ENCODE measurements at places on chromosomes 3 and 15.

DNA sequence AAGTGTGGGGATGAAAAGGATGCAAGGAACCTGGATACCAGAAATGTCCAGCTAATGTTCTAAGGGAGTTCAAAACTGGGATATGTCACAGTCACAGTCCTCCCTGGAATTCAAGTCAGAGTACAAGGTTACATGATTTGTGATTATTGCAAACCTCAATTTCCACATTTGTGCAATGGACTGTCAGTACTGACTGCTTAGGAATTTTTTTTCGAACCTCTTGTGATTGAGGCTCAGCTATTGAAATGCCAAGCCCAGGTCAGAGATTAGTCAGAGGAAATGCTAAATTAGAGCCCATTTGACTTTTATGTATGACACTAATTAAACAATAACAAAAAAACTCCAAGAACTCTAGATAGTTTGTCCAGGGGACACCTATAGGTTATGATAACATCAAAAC is 210.2 kb downstream of the THSD4 start:
- DNase-seq = no peak

GRCh38 chr15:67172172-67172571 is 82.3 kb downstream of the AAGAB start:
- no peak for DNase-seq

- DNase-seq = no peak
Observed at GRCh38 chr15:85423256-85423655, 42.9 kb downstream of the AKAP13 start.

- DNase-seq = no peak
Observed at GRCh38 chr3:188446766-188447165, 292.8 kb downstream of the LPP start.

DNA sequence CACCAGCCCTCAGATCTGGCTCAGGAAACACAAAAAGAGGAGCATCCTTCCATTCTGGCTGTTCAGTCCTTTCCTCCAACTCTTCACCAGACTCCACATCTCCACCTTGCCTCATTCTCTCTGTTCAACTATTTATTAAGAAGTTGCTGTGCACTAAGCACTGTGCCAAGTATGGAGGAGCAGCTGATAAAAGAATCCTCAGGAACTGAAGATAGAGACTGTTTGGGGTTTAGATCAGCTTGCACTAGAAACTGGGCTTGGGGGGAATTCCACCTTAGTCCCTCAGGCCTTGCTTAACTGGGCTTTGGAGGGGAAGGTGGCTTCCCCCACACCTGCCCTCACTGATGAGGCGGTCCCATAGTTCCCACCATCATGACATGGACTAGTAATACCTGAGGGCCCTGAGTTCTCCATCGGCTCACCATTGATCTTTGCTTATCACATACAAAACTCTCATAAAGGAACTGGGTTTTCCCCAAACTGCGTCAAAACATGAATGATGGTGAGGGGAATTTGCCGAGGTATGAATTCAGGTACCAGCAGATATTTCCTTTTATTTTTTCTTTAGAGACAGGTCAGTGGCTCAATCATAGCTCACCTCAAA is 1.7 kb upstream of the CCR8 start:
- no peak for DNase-seq

- DNase-seq = no peak
Observed at GRCh38 chr3:197520311-197521276, 35.2 kb downstream of the BDH1 start.

DNA sequence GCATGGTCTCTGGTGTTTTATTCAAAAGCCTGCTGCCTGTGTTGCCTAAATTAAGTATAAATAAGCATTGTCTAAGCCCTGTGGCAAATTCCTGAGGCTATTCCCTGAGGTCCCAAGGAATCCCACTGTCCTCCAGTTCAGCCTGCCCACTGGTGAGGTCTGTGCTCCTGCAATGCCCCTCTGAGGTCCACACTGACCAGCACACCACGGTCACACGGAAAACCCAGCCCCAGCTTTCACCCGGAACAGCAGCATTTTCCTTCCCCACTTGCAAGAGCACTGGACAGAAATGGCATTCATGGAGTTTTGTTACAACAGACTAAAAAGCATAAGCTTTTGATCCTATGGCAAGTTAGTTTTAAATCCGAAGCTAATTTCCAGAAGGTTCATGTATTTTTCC is 234.0 kb downstream of the KLF13 start:
- DNase-seq = no peak

DNA sequence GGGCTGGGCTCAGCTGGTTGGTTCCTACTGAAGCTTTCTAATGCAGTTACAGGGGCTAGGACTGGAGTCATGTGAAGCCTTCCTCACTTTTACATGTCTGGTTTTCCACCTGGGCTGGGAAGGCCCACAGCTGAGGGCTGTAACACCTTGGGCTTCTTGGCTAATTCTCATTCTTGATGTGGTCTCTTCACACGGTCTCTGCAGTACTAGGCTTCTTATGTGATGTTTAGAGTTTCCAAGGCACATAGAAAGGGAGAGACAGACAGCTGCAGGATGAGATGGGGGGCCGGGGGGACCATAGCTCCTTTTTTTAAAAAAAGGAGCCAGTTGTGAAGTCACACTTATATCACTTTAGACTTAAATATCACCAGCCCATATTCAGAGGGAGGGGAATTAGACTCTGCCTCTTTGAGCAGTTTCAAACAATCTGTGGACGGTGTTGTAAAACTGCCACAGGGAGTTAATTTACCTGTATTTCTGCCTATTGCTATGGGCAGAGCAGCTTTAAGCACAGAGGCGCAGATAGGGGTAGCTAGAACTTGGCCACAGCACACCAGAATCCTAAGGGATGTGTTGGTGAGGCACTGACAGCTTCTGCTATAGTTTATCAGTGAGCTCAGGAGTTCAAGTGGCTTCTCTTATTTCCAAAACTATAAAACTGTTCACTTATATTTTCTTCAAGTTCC is 46.7 kb downstream of the NKIRAS1 start:
- DNase-seq = no peak

DNA sequence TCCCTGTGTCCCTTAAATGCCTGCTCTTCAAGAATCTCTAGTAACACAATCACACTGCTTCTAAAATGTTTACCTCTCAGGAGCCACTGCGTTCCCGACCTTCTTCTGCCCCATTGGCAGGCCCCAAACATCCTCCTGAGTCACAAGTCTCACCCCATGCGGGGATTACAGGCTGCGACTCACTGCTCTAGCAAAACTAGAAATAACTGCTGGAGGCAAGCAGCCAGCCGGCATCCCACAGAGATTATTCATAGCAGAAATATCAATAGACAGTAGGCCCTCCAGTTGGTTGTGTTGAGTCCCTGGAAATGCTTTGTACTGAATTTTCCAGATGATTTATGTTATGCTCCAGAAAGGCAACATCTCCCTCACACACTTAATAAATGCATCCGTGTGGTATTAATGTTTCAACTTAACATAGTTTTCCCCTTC is 64.8 kb downstream of the RFTN1 start:
- no peak for DNase-seq

DNA sequence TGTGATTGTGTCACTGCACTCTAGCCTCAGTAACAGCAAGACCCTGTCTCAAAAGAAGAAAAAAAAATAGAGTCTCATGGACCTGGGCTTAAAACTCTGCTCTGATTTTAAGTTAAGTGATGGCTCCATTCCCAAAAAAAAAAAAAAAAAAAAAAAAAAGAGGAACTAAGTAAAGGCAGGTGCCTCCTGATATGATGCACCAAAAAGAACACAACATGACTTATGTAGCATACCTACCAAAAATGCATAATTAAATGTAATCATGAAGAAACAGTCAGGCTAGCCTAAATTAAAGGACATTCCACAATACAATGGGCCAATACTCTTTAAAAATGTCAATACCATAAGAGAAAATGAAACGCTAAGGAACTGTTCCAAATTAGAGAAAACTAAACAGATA is 5.4 kb upstream of the IREB2 start:
- no peak for DNase-seq

DNA sequence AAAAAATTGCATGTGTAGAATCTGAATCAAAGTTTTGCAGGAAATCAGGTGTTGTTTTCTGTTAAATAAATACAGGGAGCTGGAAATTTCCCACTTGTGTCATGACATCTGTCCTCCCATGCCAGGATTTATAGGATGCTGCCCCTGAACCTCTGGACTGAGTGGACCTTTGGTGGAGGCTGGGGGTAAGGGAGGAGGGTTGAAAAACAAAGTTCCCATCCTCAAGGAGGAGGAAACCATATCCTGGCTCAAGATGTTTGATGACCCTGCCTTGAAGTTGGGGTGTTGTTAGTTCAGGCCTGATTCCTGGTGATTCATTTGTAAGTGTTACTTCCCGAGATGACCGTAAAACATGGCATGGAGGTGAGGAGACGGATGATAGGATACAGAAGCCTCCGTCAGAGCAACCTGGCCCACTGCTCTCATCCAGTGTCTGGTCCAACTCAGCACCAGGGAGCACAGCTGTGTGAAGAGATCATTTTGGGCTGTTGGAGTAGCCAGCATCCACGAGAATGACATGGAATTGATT is 223.6 kb downstream of the CACNA2D3 start:
- no peak for DNase-seq

GRCh38 chr3:63514678-63515077 is 137.8 kb upstream of the SNTN start:
- no peak for DNase-seq

DNA sequence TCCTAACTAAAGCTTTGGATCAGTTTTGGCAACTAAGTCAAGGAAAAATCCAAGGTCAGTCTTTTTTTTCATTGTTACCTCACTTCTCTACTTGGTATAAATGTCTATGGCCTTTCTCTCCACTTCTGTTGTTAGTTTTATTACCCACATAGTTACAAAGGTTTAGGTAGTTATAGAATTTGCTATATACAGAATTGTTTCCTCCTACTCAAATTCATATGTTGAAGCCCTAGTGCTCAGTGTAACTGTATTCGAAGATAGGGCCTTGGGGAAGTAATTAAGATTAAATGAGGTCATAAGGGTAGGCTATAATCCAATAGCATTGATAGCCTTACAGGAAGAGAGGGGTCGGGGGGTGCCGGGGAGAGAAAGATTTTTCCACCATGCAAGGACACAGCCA is 19.7 kb upstream of the STIMATE start:
- no peak for DNase-seq

DNA sequence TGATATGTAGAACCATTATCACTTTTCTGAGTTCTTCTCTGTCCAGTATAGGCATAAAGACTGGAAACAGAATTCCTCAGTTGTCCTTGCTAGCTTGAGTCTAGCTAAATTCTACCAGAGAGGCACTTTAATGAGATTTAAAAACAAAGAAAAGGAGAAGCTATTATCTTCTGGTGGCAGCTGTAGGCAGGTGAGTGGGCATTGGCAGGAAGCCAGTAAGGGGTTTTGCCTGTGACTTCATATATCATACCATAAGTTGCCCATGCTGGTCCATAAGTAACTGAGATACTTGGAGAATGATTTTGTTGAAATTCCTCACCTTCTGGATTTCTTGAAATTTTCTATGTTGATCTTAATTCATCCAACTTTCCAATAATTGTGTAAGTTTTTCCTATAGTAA is 402.3 kb upstream of the TGFBR2 start:
- DNase-seq = no peak

- no peak for DNase-seq
Observed at GRCh38 chr3:10926256-10926810, 66.2 kb upstream of the SLC6A1 start.

- DNase-seq = no peak
Observed at GRCh38 chr15:28001641-28002040, 97.5 kb downstream of the OCA2 start.

GRCh38 chr3:66553441-66554113 is 52.8 kb upstream of the LRIG1 start:
- no peak for DNase-seq

Data from GDM1 (cell line).